ENCODE measurements at places on chromosomes 1 and 21.

DNA sequence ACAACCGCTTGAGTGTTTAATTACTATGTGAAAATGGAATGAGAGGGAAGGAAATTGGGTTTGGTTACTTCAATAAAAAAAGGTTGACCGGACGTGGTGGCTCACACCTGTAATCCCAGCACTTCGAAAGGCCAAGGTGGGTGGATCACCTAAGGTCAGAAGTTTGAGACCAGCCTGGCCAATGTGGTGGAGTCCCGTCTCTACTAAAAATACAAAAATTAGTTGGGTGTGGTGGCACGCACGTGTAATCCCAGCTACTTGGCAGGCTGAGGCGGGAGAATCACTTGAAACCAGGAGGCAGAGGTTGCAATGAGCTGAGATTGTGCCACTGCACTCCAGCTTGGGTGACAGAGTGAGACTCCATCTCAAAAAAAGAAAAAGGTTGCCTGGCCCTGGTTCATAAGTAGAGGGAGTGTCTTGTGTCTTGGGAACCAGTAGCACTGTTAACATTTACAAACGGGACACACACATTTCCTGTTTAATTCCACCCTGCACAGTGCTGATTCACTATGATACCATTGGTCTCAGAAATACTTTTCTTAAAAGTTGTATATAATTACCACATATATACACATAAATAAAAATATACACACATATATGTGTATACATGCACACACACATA, 27.6 kb upstream of the CLDN14 start:
- peaks cover 3% of the 10 kb centered on the region for H3K27me3 ChIP-seq
- DNase-seq: no peak
- no peak overlapping the region for H3K27ac ChIP-seq
- no peaks in the 10 kb centered on the region for H3K36me3 ChIP-seq

DNA sequence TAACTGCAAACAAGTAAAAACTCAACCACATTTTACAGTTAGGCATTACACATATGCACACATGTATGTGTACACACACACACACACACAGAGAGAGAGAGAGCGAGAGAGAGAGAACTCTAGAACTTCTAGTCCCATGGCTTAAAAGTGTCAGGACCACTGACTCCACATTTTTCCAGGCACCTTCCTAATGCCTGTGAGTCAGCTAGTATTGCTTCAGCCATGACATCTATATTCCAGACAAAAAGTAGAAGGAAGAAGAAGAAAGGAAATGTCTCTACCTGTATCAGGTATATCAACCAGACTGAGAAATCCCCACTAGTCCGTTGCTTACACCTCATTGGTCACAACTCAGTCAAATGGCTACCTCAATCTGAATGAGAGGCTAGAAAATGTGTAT, 31.9 kb upstream of the TACSTD2 start:
- H3K36me3 ChIP-seq: no peaks in the 10 kb centered on the region
- peaks cover 13% of the 10 kb centered on the region for H3K27me3 ChIP-seq
- H3K4me3 ChIP-seq: no peak overlapping the region
- DNase-seq: no peak

DNA sequence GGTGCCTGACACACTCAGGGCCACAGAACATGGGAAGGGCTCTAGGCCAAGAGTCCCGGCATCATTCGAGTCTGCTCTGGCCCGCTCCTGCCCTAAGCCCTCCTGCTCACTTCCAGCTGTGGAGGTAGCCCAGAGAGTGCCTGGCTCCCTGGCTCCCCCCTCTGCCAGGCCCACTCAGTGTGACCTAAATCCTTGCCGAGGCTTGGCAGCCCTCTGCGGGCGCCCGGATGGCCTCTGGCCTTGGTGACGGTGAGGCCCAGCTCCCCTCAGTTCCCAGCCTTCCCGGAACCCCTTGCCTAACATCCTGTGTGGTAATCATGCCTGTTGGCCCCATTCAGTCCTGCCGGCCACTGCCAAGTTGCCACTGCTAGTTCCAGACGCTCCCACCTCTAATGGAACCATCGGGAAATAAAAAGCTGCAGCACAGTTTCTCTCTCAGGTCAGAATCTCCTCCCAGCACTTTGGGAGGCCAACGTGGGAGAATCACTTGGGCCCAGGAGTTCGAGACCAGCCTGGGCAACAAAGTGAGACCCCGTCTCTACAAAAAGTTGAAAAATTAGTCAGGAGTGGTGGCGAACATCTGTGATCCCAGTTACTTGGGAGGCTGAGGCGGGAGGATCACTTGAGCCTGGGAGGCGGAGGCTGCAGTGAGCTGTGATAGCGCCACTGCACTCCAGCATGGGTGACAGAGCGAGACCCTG, 1.2 kb upstream of the H6PD start:
- H3K27me3 ChIP-seq: no peaks in the 10 kb centered on the region
- no peak for DNase-seq
- no peak overlapping the region for H3K4me3 ChIP-seq
- no peak overlapping the region for H3K27ac ChIP-seq

DNA sequence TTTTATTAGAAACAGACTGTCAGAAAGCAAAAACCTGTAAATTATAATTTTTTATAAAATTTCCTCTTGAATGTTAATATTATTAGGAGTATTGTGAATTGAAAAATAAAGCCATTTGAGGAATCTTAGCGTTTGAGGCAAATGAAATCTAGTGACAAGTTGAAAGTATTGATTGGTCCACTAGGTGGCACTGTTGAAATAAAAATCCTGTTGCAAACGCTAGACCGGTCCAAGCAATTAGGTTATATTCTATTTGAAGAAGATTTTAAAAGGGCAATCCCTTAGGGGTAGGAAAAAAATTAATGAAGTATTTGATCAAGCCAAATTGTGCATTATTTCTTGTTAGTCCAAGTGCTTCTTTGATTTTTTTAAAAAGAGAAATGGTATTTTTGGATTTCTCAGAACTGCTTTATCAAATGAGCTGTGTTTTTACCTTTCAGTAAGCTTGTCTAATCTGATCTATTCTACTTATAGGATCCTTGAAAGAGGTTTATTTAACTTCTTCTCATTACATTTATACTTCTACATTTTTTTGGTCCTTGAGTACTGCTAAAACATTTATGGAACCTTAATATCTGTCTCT, 57.7 kb downstream of the ATG4C start:
- peaks cover 4% of the 10 kb centered on the region for H3K4me1 ChIP-seq
- no peaks in the 10 kb centered on the region for H3K27me3 ChIP-seq
- DNase-seq: peak; percentile 49
- no peak overlapping the region for H3K27ac ChIP-seq
- no peak overlapping the region for H3K4me3 ChIP-seq

- H3K27ac ChIP-seq: no peak overlapping the region
- H3K36me3 ChIP-seq: no peaks in the 10 kb centered on the region
- H3K4me3 ChIP-seq: no peak overlapping the region
- H3K4me1 ChIP-seq: no peaks in the 10 kb centered on the region
- DNase-seq: no peak
Observed at GRCh38 chr1:226754793-226755533, 15.9 kb upstream of the ITPKB start.

DNA sequence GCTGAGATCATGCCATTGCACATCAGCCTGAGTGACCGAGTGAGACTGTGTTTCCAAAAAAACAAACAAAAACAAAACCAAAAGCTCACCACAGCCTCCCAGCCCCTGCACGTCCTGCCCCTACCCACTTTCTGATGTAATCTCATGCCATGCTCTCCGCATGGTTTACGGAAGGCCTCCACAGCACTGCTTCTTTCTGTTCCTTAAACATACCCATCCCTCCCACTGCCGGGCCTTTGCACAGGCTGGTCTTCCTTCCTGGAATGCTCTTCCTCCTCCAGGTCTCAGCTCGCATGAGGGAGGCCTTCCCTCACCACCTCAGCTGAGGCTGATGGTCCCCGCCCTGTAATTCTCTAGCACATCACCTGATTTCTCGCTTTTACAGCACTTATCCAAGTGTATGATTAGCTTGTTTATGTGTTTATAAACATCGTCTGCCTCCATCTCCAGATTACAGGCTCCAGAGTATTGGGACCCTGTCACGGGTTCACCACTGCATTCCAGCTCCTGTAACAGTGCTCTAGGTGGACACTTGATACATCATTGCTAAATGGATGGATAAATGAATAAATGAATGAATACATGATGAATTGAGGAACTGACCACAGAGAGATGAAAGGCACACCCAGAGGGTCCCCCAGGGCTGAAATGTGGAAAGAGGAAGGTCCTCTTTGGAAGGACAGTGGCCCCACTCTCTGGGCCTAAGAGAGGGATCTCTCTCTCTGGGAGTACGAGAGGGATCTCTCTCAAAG, 22.1 kb downstream of the TCEA3 start:
- no peaks in the 10 kb centered on the region for H3K36me3 ChIP-seq
- H3K4me1 ChIP-seq: no peaks in the 10 kb centered on the region
- H3K27ac ChIP-seq: no peak overlapping the region
- H3K4me3 ChIP-seq: no peak overlapping the region
- no peak for DNase-seq

GRCh38 chr1:196902344-196902743, 14.5 kb downstream of the CFHR4 start:
- DNase-seq: no peak
- H3K36me3 ChIP-seq: no peaks in the 10 kb centered on the region
- no peaks in the 10 kb centered on the region for H3K27me3 ChIP-seq
- no peak overlapping the region for H3K4me3 ChIP-seq
- H3K27ac ChIP-seq: no peak overlapping the region

GRCh38 chr1:92442351-92442750, 44.4 kb downstream of the GFI1 start:
- no peaks in the 10 kb centered on the region for H3K36me3 ChIP-seq
- no peak for DNase-seq
- H3K4me1 ChIP-seq: no peaks in the 10 kb centered on the region

- DNase-seq: no peak
- H3K27me3 ChIP-seq: no peaks in the 10 kb centered on the region
- H3K4me1 ChIP-seq: peaks cover under 1% of the 10 kb centered on the region
- H3K27ac ChIP-seq: no peak overlapping the region
- no peak overlapping the region for H3K4me3 ChIP-seq
- no peaks in the 10 kb centered on the region for H3K36me3 ChIP-seq
Observed at GRCh38 chr1:235882816-235883215, 16.1 kb upstream of the LYST start.

- peaks cover 40% of the 10 kb centered on the region for H3K36me3 ChIP-seq
- peak overlapping the region; percentile 97 for H3K27ac ChIP-seq
- peaks cover 60% of the 10 kb centered on the region for H3K4me1 ChIP-seq
- H3K27me3 ChIP-seq: no peaks in the 10 kb centered on the region
Observed at GRCh38 chr1:24535021-24535424, 20.9 kb upstream of the NCMAP start.

DNA sequence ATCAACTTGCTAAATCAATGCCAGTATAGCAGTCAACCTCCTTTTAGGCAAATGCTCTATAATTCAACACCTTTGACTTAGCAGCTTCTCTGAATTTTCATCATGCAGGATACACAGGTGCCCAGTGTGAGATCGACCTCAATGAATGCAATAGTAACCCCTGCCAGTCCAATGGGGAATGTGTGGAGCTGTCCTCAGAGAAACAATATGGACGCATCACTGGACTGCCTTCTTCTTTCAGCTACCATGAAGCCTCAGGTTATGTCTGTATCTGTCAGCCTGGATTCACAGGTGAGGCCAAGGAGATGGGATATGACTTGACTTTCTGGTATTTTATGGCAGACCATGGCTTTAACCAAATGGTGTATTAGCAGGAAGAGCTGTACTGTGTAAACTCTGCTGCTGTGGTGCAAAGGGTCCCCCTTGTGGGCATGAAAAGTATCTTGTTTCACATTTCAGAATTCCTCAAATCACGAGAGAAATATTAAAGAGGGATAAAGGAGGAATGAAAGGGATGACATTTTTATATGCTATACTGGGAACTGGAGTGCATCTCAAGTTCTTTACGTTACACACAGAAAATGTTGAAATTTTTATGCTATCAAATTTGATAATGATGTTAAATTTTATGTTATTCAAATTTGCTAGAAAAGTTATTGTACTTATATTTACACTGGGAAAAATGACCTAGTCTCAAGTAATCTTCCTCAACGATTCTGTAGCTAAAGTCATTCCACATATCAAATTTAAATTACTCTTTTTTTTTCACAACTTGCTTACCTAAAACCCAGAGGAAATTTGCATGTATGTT, 88.9 kb downstream of the CRB1 start:
- no peaks in the 10 kb centered on the region for H3K4me1 ChIP-seq
- no peak overlapping the region for H3K27ac ChIP-seq
- no peaks in the 10 kb centered on the region for H3K36me3 ChIP-seq

- H3K27me3 ChIP-seq: no peaks in the 10 kb centered on the region
- no peaks in the 10 kb centered on the region for H3K36me3 ChIP-seq
- DNase-seq: peak; percentile 34
- no peak overlapping the region for H3K27ac ChIP-seq
- no peak overlapping the region for H3K4me3 ChIP-seq
- H3K4me1 ChIP-seq: no peaks in the 10 kb centered on the region
Observed at GRCh38 chr1:35726450-35727433, 8.1 kb upstream of the C1orf216 start.

- H3K4me3 ChIP-seq: peak overlapping the region; percentile 53
- H3K27me3 ChIP-seq: no peaks in the 10 kb centered on the region
- peak; percentile 84 for DNase-seq
- H3K27ac ChIP-seq: peak overlapping the region; percentile 88
- peaks cover 22% of the 10 kb centered on the region for H3K4me1 ChIP-seq
- H3K36me3 ChIP-seq: no peaks in the 10 kb centered on the region
Observed at GRCh38 chr1:1069056-1069710, 4.9 kb downstream of the RNF223 start.

DNA sequence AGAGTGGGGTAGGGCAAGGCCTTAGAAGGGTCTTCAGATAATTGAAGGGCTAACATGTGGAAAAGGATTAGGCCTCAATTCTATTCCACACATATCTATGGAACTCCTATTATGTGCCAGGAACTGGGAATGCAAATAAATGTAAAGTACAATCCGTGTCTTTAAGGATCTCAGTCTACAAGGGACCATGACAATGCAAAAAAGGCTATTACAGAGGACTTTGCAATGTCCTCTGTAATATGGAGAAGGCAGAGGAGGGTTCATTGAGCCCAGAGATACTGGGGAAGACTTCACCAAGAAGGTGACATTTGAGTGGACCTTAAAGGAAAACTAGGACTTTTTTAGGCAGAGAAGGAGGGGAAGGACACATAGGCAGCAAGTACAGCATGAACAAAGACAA, 4.5 kb upstream of the SCMH1 start:
- no peak overlapping the region for H3K4me3 ChIP-seq
- H3K27ac ChIP-seq: no peak overlapping the region
- no peaks in the 10 kb centered on the region for H3K36me3 ChIP-seq
- peaks cover 6% of the 10 kb centered on the region for H3K4me1 ChIP-seq
- no peak for DNase-seq

GRCh38 chr1:59322394-59322793, 25.5 kb downstream of the FGGY start:
- no peak for DNase-seq
- no peak overlapping the region for H3K4me3 ChIP-seq
- H3K27me3 ChIP-seq: no peaks in the 10 kb centered on the region
- H3K4me1 ChIP-seq: no peaks in the 10 kb centered on the region
- no peaks in the 10 kb centered on the region for H3K36me3 ChIP-seq

- H3K4me3 ChIP-seq: peak overlapping the region; percentile 35
- peaks cover 5% of the 10 kb centered on the region for H3K4me1 ChIP-seq
- peak; percentile 42 for DNase-seq
- peaks cover 17% of the 10 kb centered on the region for H3K36me3 ChIP-seq
- no peak overlapping the region for H3K27ac ChIP-seq
Observed at GRCh38 chr1:155717041-155717440, 28.1 kb downstream of the DAP3 start.
